ENCODE measurements at places on chromosomes 5 and 9.

DNA sequence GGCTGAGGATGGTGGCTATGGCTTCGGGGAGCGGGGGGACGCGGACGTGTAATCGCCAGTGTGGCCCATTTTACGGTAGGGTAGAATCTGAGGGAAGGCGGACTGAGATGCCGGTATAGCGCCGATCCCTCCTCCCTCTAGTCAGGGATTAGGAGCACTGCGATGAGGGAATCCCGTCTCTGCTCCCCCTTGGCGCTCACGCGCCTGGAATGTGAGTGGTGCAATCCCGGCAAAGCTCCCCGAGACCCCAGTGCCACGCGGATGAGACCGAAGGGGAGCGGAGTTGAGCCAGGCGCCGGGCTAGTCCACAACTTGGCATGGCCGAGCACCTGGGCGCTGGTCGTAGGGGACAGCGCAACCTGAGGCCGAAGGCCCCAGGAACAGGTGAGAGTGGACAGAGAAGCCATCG, 2.2 kb downstream of the NPR3 start:
- no peak for ATAC-seq

- ATAC-seq = no peak
These were observed 111.2 kb downstream of the LRRC70 start for GRCh38 chr5:62689599-62690368.

DNA sequence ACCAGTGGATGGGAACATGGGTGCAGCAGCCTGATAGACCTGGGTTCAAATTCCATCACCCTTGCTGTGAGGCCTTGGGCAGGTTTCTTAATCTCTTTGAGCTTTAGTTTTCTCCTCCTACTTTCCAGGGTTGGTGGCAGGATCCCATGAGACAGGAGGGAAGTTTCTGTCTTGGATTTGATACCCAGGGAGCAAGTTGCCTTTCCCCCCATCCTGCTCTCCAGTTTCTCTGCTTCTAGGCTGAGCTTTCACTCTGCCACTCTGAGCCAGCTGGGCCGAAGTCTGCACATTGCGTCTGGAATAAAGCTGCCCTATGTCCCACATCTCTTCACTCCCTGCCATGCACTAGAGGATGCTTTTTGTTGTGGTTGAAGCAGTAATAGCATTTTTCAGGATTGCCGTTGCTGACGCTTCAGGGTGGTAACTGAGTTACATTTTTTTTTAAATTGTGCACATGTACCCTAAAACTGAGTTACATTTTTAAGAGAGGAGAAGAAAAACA, 40.5 kb upstream of the ANGPTL2 start:
- ATAC-seq = no peak

DNA sequence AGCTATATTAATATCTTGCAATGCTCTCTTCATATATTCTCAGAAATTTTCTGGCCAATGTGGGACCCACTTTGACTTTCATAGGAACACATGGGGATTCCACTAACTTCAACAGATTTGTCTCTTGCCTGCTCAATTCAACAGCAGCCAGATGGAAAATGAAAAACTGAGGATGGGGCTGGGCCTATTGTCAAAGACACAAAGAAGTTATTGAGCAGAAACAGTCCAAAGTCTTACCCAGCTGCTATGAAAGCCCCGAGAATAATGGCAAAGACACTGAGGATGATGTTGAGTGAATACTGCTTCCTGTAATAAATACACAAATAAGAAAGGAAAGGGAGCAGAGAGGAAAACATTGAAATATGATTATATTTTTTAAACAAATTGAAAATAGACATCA, 32.6 kb downstream of the SLC35D2 start:
- ATAC-seq = no peak
